ENCODE measurements at places on chromosomes 12 and 14.

- DNase-seq, result peak; percentile 39
Measured at GRCh38 chr12:106247674-106248311, at the start of gene CKAP4. Gene CKAP4 (minus strand): TSS chr12:106248020. CDS start chr12:106247851, 169 bp downstream.

- no peak for DNase-seq
Measured at GRCh38 chr12:87303396-87304012, 725.7 kb downstream of the C12orf50 start.

DNA sequence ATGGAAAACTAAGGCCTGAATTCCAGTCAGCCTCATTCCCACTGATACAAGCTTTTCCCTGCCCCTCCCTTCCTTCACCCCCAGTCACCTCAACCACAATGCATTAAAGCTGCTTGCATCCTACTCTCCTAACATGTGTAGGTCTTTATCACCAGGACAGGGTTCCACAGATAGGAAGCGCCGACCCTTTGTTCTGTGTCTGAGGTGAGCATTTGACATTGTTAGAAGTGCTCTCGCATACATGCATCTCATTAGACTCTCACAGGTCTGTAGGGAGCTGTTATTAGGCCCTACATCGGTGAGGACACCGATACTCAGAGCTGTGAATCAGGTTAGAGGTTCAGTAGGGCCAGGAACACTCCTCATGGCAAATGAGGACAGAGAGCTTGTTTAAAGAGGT, 13.2 kb upstream of the EDDM3A start:
- no peak for DNase-seq

- DNase-seq, result peak; percentile 64
Measured at GRCh38 chr12:26853303-26854030, 20.5 kb upstream of the ITPR2 start.

GRCh38 chr12:116319898-116320621, 42.6 kb upstream of the MED13L start:
- no peak for DNase-seq

- peak; percentile 41 for DNase-seq
Measured at GRCh38 chr14:64465191-64465822, at the start of gene AKAP5. Gene AKAP5 (plus strand): TSS chr14:64465499. CDS start chr14:64468395, 2,896 bp downstream.

DNA sequence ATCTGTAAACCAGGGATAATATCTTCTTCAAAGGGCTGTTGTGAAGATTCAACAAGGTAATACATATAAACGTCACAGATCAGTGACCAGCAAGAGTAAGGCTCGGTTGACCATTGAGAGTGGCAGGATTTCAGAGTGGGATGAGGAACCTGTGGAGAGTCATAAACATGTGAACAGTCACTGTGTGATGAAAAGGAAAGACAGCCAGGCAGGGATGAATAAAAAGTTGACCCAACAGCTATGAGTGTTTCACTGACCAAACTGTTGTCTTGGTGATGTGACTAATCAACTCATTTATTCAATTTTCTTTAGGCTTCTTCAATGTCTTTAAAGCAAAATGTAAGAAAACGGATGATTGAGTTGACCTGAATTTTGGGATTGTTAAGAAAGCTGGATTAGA, 8.6 kb upstream of the FRMD6 start:
- DNase-seq, result no peak

DNA sequence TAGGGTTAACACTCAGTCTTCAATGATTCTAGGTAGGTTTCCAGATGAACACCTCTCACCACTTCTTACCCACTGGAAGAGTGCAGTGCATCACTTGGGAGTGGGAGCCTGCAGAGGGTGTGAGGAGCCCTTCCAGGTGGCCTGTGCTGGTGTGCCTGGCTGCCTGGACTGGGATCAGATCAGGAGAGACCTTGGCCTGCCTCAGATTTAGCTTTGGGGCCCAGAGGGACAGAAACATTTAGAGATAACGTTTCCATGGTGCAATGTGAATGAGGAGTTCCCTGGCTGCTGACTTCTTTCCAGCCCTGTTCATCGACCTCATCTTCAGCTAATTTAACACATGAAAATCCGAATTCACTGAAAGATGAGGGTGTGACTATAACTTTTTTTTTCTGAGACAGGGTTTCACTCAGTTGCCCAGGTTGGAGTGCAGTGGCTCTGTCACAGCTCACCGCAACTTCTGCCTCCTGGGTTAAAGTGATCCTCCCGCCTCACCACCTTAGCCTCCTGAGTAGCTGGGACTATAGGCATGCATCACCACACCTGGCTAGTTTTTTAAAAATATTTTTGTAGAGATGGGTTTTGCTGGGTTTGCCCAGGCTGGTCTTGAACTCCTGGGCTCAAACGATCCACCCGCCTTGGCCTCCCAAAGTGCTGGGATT, 53.6 kb downstream of the SUSD6 start:
- no peak for DNase-seq

- no peak for DNase-seq
Measured at GRCh38 chr14:96037891-96038557, 1.1 kb upstream of the C14orf132 start.

GRCh38 chr12:65811968-65812700, 12.1 kb upstream of the HMGA2 start:
- DNase-seq, result no peak

All from activated T-cell treated with anti-CD3 and anti-CD28 coated beads for 1 hour (primary cell).